ENCODE measurements at places on chromosomes 2 and 18.

DNA sequence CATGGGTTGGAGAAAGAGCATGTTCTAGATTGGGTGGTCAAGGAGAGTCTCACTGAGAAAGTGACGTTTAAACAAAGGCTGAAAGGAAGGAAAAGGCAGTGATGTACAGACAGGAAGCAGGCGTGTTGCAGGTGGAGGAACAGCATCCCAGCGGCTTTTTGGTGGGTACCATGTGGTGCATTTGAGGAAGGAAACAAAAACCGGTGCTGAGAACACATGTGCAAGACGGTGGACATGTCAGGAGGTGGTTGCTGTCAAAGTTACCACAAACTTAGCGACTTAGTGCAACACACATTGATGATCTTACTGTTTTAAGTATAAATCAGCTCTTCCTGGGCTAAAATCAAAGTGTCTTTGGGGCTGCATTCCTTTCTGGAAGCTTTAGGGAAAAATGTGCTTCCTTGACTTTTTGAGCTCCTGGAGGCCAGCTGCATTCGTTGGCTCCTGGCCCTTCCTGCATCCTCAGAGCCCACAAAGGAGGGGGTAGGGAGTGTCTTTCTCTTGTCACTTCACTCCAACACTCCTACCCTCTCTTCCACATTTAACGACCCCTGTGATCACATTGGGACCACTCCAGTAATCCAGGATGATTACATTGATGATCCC is 380.6 kb downstream of the FBXO15 start:
- no peak for DNase-seq

DNA sequence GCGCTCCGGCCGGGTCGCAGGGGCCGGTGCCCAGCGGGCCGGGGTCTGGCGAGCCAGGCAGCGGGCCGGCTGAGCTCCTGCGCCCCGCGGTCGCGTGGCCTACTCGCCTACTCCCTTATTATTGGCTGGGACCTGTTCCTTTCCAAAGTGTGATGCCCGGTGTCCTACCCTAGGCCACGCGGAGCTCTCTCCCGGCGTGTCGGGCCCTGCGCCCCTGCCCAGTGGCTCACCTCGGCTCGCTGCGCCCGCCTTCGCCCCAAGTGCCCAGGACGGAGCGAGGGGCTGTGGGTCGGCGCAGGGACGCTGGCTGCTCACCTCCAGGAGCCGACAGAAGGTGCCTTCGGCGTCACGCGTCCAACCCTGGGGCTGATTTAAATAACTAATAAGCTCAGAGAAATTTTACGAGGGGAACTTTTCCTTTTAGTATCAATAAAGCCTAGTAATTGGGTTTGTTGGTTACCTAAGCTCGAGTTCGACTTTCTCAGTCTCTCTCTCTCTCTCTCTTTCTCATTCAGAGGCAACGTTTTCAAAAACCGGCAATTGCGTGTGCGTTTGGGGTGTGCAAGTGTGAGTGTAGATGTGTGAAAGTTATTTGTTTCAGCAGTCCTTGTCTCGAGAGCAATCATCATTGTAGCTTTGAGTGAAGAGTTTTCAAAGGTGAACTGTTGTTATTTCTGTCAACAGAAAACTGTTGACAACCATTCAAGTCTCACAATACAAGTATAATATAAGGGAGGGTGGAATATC is 7.0 kb upstream of the SATB2 start:
- DNase-seq = no peak

DNA sequence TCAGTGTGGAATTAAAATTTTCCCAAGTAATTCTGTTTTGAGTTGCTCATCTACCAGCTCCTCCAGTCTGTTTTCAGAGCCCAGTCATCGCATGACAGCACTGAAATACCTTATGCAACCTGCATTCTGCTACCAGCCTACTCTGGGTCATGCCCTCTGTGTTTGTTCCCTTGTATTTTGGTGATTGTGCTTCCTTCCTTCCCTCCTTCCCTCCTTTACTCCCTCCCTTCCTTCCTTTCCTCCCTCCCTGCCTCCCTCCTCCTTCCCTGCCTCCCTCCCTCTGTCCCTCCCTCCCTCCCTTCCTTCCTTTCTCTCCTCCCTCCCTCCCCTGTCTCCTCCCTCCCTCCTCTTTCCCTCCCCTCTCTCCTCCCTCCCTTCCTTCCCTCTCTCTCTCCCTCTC is 289.6 kb downstream of the CDH2 start:
- DNase-seq = no peak

GRCh38 chr2:214547931-214548330 is 137.1 kb downstream of the VWC2L start:
- DNase-seq = no peak

GRCh38 chr2:28248511-28248910 is 144.1 kb upstream of the FOSL2 start:
- DNase-seq = no peak

DNA sequence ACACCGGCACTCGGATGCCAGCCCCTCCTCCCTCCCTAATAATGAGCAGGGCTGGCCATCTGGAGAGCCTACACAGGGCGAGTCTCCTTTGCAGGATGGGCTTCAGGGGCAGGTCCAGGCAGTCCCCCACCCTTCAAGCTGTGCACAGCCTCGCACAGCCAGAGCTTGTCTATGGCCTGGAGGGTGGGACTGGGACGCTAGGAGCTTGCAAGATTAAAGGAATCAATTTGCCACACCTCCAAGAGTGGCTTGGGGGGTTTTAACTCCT is 43.9 kb upstream of the OTOF start:
- DNase-seq = no peak

DNA sequence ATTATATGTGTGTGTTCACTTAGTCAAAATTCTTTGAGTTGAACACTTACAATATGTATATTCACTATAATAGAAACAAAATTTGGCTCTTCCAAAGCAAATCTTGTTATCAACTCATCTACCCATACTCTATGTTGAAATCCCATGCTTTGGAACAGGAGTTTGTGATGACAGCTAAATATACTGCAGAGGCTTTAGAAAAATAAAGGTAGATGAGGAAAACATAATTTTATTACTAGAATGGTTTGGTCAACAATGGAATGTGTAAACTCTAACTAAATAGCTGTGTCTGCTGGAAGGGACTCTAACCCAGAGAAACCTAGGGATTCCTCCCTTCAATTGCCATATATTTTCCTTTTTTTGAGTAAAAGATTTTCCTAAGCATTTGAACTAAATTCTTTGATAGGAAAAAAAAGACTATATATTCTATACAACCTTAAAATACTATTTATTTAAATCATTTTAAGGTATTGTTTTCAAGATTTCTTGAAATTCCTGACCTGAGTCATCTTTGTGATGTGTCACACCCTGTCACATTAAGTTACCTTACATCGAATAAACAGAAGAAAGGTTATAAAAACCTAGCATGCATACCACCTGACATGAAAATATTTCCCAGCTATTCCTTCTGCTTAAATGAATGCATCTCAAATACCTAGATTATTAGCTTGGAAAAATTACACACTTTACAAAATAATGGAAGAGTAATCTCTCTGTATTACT is 175.5 kb downstream of the OTX1 start:
- DNase-seq = no peak

- DNase-seq = no peak
Observed at GRCh38 chr2:236400594-236401360, 136.6 kb upstream of the ASB18 start.

DNA sequence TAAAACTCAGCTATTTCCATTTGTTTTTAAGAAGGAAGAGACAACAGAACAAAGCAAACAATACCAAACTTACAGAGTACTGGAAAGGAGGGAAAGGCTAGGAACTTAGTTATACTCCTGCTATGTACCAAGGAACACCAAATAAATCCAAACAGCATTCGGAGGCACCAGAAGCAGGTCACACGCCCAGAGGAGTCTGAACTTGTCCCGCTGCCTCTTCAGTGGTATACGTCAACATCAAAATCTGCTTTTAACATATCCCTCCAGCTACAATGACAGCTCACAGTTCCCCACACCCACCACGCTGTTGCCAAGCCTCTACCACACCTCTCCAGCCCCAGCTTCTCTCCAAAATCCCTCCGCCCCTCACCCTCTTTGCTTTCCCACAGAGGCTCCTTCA is 17.3 kb downstream of the C2orf76 start:
- no peak for DNase-seq

GRCh38 chr2:123128951-123129350 is 896.1 kb upstream of the CNTNAP5 start:
- DNase-seq = no peak

DNA sequence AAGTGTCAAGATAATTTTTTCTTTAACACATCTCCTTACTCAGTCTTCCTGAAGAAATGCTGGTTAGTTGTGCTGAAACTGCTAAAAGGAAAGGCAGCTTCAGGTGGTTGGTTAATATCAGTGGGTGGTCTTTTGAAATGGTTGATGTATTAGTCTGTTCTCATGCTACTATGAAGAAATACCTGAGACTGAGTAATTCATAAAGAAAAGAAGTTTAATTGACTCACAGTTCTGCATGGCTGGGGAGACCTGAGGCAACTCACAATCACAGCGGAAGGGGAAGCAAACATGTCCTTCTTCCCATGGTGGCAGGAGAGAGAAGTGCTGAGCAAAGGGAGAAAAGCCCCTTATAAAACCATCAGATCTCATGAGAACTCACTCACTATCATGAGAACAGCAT is 125.9 kb upstream of the CYRIA start:
- DNase-seq = no peak

DNA sequence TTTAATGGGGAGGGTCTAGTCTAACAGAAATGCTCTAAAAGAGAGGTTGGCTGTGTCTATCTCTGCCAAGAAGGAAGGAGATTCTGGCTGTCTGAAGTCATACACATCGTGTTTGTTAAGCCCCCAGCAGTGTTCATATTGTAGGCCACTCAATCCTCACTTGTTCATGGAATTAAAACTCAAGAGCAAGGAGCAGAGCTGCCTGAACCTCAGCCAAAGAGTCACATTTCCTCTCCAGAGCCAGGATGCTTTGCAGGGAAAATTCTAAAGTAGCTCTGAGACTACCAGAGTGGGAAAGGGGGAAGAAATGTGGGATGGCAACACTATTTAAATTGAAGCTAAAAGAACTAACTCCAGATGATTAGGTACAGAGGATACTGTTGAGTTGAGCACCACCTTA is 190.7 kb upstream of the CXCR4 start:
- DNase-seq = no peak

GRCh38 chr2:173457366-173457765 is 102.7 kb downstream of the CDCA7 start:
- DNase-seq = no peak

DNA sequence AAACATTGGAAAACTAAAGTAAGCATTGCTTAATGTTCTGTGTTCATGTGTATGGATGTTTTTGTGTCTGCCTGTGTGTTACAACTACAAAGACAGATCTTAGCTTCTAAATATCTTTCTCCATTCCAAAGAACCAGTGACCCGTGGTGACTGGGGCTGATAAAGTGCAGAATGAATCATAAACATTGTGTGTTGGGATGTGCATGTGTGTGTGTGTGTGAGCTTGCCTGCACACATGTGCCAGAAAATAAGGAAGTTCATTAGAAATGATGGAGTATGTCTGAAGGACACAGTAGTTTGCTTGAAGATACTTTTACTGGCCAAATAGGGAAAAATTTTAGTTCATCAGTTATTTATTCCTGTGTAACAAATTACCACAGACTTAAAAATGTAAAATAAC is 756.6 kb upstream of the CELF4 start:
- DNase-seq = no peak

DNA sequence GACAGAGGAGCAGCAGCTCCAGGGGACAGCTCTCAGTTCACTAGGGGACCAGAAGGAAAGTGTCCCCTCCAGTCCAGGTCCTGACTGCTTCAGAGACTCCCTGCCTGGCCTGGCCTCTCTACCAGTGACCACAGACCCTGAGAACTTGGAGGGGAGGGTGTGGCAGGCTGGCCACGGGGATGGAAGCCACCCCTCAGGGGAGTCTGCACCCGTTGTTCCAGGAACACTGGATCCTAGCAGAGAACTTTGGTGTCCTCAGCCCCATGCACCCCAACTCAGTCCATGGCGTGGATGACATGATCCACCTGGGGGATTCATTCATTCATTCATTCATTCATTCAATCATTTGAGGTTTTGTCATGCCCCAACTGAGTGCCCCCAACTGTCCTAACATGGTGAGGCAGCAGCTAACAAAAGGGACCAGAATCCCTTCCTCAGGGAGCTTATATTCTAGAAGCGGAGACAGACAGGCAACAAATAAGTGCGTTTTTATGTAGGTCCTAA is 31.9 kb downstream of the MYO7B start:
- DNase-seq = no peak

GRCh38 chr2:149488706-149489440 is 98.7 kb downstream of the MMADHC start:
- DNase-seq = no peak

DNA sequence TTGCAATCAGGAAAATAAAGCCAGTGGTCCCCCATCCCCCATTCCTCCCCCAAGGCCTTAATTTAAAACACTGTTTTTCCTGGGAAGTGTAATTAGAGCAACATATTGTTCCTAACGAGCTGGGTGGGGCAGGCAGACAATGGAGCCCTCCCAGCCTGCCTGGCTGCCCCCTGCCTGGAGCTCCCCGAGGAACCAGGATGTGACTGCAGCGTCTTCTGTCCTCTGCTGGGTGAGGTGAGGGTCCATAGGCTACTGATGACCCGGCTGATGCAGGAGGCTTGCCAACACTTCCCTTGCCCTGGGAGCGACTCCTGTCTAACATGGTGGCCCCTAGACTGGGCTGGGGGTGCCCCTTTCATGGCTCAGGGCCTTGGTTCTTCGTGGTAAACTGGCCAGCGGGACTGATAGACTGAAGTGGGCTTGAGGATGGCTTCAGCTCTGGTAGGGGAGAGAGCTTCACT is 152.4 kb downstream of the DYSF start:
- no peak for DNase-seq

GRCh38 chr2:102594445-102595016 is 24.8 kb upstream of the SLC9A2 start:
- no peak for DNase-seq

GRCh38 chr2:119488245-119489214 is 35.8 kb downstream of the SCTR start:
- no peak for DNase-seq

GRCh38 chr18:73446502-73446901 is 578.7 kb upstream of the NETO1 start:
- DNase-seq = no peak

DNA sequence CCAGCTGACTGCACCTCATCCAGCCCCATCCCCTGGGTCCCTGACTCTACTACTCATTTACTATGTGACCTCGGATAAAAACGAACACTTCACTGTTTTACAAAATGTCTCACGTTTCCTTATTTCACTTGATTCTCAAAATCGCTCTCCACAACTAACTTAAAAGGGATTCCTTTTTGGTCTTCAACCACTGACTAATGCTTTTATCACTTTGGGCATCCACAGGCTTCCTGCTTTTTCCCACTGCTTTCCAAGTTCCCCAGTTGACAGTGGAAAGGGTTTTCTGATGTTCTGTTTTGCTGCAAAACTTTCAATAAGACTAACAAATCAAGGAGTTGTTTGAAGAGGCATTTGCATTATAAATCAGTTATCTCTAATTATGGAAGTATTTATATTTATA is 24.1 kb downstream of the EIF2AK3 start:
- no peak for DNase-seq
